ENCODE measurements at places on chromosomes 2 and 18.

GRCh38 chr2:120394764-120395163 is 48.8 kb downstream of the INHBB start:
- no peak for DNase-seq

DNA sequence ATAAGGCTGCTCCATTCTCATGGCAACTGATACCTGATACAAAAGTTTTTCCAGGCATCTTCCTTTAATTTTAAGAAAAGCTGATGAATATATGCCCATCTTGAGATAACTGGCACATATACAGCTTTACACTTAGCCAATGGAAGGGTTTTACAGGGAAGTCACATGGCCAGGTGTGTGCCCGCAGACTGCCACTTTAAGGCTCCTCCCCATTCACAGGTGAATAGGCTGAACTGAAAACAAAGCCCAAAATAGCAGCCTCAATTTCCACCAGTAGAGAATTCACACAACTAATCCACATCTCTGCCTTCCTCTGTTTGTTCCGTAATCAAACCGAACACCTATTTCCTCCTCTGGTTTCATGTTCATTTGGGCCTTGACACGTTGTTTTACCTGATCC is 9.8 kb upstream of the ME2 start:
- DNase-seq, result no peak

DNA sequence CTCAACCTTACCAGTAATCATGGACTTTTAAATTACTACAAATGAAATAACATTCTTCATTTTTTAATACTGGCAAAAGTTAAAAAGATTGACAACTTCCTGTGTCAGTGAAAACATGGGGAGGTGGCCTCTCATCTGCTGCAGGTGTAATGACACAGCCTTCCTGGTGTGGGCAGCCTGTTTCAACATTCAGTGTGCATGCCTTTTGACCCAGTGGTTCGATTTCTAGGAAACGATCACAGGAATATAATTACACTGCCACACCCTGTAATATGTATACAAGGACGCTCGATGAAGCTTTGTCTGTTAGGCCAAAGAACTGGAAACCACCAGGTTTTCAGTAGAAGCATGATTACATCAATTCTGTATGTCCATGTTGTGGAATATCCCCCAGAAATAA is 68.7 kb downstream of the MTHFD2 start:
- no peak for DNase-seq

DNA sequence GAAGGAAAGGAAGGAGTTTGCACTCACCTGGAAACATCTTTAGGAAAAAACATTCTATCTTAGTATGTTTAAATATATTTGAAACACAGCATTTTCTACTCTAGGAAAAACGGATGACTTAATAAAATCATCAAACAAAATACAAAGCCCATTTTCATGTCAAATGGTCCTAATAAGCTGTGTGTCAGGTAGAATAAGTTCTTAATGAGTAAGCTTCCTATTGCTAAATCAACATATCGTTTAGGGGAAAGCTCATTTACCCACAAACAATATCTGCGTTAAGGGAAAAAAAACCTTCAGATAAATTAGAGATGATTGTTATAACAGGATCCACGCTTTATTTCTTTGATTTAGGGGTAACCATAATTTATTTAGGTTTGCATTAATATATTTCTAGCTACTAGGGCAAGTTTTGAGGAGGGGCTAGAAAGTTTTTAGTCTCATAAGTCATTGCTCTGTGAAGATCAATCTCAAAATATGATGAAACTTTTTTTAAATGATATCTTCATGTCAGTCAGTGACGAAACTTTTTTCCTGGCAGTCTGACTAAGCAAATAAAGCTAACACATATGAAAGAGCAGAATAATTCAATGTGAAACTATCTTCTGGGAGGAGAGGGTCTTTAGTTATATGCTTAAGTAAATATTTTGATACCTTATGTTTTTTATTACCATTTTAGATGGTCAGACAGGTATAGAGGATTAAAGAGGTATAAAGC is 147.1 kb downstream of the WDSUB1 start:
- DNase-seq, result no peak

DNA sequence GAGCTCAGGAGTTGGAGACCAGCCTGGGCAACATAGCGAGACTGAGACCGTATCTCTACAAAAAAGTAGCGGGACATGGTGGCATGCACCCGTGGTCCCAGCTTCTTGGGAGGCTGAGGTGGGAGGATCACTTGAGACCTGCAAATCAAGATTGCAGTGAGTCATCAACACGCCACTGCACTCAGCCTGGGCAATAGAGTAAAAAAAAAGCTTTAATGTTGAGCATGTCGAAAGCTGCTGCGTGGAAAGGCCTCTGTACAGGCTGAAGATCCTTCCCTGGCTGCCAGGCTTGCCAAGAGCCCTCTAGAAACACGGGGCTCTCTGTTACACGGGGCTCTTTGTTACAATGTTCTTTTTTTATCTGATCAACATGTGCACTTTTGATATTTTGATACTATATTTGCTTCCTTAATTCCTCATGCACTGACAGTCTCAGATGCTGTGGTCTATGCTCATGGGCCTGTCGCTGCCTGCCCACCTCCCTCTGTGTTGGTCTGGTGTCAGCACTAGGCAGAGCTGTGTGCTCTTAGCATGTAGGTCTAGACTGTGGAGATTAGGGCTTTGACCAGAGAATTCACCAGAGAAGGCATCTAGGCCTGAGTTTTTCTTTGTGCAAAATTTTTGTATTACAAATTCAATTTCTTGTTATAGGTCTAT is 18.7 kb downstream of the CLK1 start:
- peak; percentile 40 for DNase-seq

DNA sequence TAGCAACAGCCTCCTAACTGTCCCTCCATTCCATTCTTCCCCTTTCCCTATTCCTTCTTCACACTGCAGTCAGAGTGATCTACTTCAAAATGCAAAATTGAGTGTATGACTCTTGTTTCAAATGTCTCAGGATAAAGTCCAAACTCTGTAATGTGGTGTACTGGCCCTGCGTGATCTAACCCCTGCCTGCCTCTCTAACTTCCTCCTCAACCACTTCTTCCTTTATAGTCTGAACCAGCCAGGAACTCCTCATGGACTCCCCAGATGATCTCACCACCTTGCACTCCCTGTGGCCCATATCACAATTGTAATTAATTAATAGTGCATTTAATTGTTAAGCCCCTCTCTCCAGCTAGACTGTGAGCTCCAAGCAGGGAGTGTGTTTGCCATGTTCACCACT is 3.1 kb upstream of the B3GNT2 start:
- no peak for DNase-seq

DNA sequence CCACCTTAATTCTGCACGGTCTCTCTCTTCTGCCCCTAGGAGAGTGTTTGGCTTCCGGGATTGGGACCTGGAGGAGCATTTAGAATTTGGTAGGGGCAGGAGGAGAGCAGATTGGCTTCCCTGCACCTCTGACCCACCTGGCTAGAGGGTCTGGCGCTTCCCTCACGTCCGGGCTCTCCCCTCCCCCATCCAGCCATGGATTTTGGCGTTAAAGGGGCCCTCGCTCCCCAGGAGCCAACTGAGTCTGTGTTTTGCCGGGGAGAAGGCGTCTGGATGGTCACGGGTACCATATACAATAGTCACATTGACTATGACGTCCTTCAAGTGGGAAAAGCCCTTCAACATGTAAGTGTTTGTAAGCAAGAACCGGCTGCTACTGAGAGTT is 6.6 kb downstream of the HOXD3 start:
- no peak for DNase-seq

- DNase-seq, result no peak
Observed at GRCh38 chr2:21155365-21156136, 31.8 kb downstream of the TDRD15 start.

DNA sequence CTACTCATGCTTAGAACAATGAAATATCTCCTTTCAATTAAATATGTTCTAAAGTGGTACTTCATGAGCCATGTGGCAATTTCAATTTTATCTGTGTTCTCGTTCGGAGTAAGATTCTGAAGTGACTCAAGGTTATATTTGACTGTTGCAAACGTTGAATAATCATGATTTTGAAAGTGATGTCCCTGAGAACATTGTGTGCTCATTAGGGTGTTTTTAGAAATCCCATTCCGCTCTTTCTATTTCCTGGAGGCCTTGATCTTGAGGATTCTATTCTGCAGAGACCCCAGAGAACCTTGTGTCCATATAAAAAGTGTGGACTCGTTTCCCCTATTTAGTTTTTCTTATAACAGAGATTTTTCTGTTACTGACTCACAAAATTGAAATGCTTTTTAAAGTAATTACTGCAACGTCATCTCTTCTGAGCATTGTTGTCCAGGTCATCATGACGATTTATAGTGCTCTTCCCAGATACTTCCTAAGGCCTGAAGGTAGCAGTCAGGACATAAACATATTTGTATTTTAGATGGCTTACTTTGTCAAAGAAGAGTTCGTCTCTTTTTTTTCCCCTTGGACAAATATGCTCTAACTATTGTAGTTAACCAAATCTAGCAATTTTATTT is 27.2 kb downstream of the IL1R2 start:
- DNase-seq, result no peak

GRCh38 chr2:172808156-172808555 is 72.5 kb downstream of the RAPGEF4 start:
- no peak for DNase-seq

Measured in prostate gland (tissue), 2 donors.